NCI-H1105 (cell line): ENCODE measurements at places on chromosomes 16 and 17.

DNA sequence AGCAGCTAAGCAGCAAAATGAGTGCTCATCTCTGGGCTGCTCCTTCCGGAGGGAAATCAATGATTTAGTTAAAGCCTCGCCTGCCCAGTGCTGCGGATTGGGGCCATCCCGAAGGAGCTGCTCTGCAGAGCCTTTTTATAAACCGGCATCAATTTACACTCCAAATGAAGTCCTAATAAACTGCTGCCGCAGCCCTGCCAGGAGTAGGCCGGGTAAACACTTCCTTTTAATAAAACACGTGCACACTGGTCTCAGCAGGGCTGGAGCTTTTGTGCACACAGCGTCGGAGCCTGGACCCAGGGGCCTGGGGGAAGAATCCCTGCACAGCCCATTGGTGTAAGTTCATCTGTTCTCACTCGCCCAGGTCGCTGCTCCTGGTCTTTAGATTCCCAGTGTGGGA, 79.6 kb upstream of the HS3ST2 start:
- DNase-seq: no peak

GRCh38 chr16:89473791-89474414, 16.5 kb downstream of the ANKRD11 start:
- no peak for DNase-seq

DNA sequence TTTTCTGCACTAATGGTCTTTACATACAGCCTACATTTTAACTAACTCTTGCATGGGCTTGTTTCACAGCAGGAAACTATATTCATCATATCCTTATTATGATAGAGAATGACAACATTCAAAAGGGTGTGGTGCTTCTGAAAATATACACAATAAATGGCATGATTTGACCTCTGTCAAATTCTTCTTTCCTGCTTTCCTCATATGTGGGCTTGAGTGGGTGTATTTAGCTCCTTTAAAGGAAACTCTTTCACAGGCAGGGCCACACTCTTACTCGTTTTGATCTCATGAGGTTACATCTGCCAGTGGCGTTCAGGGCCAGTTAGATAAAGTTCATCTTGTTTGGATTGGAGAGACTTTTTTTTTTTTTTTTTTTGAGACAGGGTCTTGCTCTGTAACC, 6.1 kb downstream of the SLC35G3 start:
- no peak for DNase-seq

GRCh38 chr17:44408786-44409185, 19.3 kb upstream of the ITGA2B start:
- DNase-seq: no peak

DNA sequence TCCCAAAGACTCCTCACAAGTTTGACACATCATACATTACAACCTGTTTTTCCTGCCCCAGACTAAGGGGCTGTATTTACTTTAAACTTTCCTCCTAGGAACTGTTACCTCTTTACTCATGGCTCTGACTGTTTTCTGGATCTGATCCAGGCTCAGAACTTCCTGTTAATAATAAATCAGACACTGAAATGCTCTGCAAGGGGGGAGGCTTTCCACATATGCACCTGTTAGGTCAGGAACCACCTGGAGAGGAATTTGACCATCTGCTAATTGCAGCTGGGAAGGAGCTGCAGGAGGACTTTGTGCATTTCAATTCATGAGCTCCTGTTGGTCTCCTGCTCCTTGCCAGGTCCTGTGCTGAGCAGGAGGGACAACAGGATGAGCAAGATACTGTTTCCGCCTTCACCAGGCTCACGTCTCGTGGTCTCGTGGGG, 476.9 kb upstream of the CDH5 start:
- no peak for DNase-seq

DNA sequence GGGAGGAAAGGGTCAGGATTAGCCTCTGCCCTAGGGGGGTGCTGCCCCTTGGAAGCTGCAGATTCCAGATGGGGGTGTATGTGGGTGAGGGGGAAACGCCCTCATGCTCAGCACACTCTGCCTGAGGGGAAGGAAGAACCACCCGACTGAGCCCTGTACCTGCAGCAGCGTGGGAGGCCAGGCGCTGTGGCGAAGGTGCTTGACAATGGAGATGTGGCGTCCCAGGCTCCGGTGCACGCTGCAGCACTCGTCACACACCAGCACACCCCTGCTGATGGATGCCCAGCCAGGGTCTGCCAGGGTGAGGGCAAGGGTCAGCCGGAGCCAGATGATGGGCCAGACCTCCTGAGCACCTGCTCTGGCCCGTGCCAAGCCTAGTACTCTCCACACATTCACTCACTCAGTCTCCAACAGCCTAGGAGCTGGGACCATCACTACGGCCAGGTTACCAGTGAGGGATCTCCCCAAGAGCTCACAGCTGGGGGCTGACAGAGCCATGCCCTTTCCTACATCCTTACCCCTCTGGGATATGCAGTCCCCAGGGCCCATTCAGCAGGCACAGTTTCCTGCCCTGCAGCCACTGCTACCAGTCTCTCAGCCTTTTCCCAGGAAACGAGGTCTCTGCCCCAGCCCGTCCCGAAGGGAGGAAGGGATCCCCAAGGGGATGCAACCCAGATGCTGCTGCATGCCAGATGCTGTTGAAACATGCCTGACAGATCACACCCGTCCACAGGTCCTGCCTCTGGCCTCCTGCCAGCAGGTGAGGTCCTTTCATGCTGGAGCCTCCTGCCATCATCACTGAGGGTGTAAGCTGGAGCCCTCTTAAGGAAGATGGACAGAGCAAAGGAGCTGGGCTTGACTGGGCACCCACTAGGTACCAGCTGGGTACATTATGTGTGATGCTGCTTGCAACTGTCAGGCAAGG, 5.9 kb downstream of the GIT1 start:
- DNase-seq: peak; percentile 51

- no peak for DNase-seq
These were observed 90.9 kb upstream of the PLCG2 start for GRCh38 chr16:81688182-81688581.

GRCh38 chr16:74561626-74562025, 45.3 kb downstream of the GLG1 start:
- no peak for DNase-seq

GRCh38 chr17:78361225-78361701, 1.4 kb upstream of the SOCS3 start:
- DNase-seq: no peak

- DNase-seq: no peak
These were observed 643.2 kb downstream of the WWOX start for GRCh38 chr16:78742501-78743283.

GRCh38 chr17:29575511-29576213, 7.2 kb downstream of the TP53I13 start:
- DNase-seq: no peak

- no peak for DNase-seq
These were observed 29.2 kb downstream of the RAP1GAP2 start for GRCh38 chr17:2825253-2825970.

GRCh38 chr17:4789701-4789950, 862 bp downstream of the GLTPD2 start:
- DNase-seq: no peak

- DNase-seq: no peak
These were observed 33.5 kb downstream of the GRIN2C start for GRCh38 chr17:74825952-74826719.

GRCh38 chr17:55264278-55264644, 499 bp upstream of the HLF start:
- no peak for DNase-seq

DNA sequence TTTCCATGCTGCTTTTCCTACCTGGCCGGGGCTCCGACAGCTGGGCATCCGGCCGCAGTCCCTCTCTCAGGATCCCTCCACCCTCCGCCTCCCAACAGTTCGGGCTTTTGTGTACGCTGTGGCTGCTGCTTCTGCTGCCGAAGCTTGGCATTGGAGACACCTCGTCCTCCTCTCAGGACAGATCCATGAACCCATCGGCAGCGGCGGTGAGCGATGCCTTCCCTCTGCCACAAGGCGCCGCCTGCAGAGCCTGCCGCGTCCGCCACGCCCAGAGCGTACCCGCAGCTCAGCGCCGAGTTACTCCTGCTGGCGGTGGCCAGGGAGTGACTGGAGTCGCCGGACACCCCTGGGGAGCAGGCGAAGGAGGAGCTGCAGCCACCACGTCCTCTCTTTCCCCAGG, 2032.8 kb downstream of the TP53TG3F start:
- DNase-seq: peak; percentile 61

DNA sequence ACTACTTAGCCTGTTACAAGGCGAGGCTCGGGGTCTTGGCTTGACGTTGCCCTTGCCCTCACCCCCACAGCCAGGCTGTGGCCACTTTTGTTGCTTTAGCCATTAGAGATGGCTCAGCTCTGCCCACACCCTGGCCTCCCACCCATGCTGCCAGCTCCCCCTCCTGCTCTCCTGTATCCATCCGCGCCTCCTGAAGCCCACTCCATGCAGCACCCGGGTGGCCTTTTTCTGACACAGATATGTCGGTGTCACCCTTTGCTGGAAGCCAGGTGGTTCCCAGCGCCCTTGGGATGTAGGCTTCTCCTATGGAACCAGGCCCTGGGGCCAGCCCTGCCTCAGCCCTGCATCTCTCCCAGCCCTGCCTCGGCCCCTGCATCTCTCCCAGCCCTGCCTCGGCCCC, 9.7 kb downstream of the TSC2 start:
- DNase-seq: no peak

- no peak for DNase-seq
These were observed 31.1 kb downstream of the KLHDC4 start for GRCh38 chr16:87734644-87735043.

DNA sequence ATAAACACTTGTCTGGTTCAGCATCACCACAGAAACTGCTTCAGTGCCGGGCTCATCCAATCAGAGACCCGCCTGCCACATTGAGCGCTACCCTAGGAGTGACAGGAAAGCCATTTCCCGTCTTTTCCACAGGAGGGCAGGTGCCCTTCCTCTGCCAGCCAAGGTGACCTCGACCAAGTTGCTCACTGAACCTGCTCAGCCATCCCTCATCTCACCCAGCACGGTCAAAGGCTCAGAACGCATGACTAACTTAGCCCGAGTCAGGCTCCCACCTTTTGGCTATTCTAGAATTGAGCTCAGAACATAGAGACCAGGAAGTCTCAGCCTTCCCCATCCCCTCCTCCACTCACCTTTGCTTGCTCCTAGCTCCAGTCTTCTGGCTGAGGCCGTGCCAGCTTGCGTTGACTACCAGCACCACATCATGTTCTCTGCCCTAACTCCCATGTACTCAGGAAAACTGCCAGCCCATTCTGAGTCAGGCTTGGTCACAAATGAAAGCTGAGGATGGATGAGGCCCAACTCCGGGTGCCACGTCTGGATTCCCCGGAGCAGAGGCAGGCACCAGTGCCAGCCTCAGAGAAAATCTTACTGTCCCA, 15.6 kb downstream of the MRPS23 start:
- peak; percentile 2 for DNase-seq

DNA sequence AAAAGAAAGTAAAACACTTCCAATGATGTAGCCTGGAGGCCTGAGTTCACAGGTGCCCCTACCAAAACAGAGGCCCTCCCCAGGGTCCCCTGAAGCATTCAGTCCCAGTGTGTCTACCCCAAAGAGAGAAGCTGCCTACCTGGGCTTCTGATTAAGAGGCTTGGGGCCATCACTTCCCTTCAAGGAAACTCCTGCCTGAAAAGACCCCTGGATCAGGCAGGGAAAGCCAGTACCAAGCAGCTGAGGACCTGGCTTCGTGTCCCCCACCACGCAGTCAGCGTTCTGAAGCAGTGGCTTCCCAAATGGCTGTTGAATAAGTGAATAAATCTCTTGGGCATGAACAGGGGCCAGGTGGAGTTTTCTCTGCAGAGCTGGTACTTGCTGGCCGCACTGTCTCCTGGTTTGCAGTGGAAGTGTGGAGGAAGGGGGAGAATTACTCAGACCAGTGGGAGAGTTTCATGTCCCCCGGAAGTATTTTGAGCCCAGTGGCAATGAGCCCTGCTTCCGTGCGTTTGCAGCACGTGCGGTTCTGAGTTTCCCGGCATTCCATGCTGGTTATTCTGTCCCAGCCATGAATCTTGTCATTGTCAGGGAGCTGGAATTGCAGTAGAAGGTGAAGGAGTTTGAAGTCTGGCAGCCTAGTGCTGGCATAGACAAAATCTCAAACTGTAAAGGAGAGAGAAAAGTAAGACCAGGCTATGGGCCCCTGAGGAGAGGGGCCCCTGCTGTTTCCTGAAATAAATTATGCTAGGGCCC, 27.0 kb downstream of the RMI2 start:
- DNase-seq: no peak

GRCh38 chr17:55661963-55662834, 60.5 kb downstream of the TMEM100 start:
- DNase-seq: no peak

- peak; percentile 99 for DNase-seq
These were observed 1.4 kb upstream of the BAHCC1 start for GRCh38 chr17:81393684-81394376.

GRCh38 chr16:31110106-31111034, 2.2 kb downstream of the BCKDK start:
- no peak for DNase-seq

- DNase-seq: no peak
These were observed 129.1 kb downstream of the GAS7 start for GRCh38 chr17:10069301-10069700.

DNA sequence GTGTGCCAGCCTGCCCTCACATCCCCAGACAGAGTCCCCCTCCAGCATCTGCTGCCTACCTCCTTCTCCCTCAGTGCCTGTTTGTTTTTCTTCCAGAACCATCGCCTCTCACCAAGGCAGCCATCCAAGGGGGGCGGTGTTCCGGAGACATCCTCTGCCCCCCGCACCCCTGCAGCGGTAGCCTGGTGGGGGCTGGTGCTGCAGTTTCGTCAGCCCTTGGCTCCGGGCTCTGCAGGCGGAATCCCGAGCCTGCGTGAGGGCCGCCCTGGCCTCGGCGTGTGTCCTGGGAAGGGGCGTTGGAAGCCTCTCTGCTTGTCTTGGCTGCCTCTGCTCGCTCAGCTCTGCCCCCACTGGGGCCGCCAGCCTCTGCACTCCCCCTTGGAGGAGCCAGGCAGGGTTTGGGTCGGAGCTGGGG, 126.0 kb upstream of the CIBAR2 start:
- no peak for DNase-seq
